GM12878 (cell line): ENCODE measurements at places on chromosomes 11 and 22. TPM values are rescaled to one million over a fixed set of nuclear protein-coding genes. Genes with fewer than 3 reads are reported as not detected.

LYVE1 gene
- 0.13 and 0.15 TPM in 2 replicates for total RNA-seq

DNA sequence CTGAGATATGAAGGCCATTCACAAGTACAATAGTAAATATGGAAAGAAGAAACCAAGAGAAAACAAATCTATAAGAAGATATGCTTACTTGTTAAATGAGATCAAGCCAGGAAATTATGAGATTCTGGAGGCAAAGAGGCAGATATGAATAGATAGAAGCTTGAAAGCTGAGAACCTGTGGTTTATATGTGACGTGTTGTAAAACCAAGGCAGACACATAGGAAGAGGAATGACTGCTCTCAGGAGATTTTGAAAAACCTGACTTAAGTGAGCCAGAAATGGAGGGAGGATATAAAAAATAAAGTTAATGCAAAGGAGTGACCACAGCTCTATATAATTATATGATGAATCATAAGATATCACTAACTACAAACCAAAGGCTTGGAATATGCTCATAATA is 1160.5 kb upstream of the CNTN5 start:
- no peaks in the 10 kb centered on the region for H3K4me1 ChIP-seq
- H3K36me3 ChIP-seq = no peaks in the 10 kb centered on the region
- no peak overlapping the region for H3K4me3 ChIP-seq
- DNase-seq = no peak

DNA sequence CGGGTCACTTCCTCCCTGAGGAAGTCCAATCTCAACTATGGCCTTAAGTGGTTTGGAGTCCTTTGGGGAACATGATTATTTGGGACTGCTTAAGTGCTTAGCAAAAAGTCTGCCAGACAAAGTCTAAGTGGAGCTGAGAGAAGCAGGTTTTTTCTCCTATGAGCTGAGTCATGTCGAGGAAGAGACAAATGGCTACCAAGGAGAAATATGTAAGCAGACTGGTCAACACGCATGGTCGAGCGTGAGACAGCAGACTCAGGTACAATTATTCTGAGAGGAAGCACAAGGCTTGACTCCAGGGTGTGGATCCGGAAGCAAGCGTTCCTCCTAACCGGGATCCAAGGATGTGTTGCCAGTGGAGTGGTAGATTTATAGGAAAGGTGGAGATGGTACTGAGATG is 30.6 kb downstream of the UBASH3B start:
- H3K4me1 ChIP-seq = no peaks in the 10 kb centered on the region
- peaks cover 3% of the 10 kb centered on the region for H3K27me3 ChIP-seq
- no peak for DNase-seq
- H3K36me3 ChIP-seq = no peaks in the 10 kb centered on the region
- no peak overlapping the region for H3K4me3 ChIP-seq

- peaks cover 2% of the 10 kb centered on the region for H3K4me1 ChIP-seq
- DNase-seq = no peak
- no peak overlapping the region for H3K4me3 ChIP-seq
- H3K36me3 ChIP-seq = peaks cover 15% of the 10 kb centered on the region; the same call in 1 of the 2 replicates
- no peak overlapping the region for H3K27ac ChIP-seq
Observed at GRCh38 chr11:72947229-72947628, 133.0 kb downstream of the ATG16L2 start.
